CD14-positive monocyte (primary cell): ENCODE measurements at places on chromosomes 12 and 14. TPM values are rescaled to one million over a fixed set of nuclear protein-coding genes. Genes with fewer than 3 reads are reported as not detected.

GRCh38 chr12:51392556-51393237 is 1.5 kb upstream of the GALNT6 start:
- peak; percentile 71 for DNase-seq

- DNase-seq, result no peak
Measured at GRCh38 chr14:65926935-65927700, 514.6 kb downstream of the FUT8 start.

DNA sequence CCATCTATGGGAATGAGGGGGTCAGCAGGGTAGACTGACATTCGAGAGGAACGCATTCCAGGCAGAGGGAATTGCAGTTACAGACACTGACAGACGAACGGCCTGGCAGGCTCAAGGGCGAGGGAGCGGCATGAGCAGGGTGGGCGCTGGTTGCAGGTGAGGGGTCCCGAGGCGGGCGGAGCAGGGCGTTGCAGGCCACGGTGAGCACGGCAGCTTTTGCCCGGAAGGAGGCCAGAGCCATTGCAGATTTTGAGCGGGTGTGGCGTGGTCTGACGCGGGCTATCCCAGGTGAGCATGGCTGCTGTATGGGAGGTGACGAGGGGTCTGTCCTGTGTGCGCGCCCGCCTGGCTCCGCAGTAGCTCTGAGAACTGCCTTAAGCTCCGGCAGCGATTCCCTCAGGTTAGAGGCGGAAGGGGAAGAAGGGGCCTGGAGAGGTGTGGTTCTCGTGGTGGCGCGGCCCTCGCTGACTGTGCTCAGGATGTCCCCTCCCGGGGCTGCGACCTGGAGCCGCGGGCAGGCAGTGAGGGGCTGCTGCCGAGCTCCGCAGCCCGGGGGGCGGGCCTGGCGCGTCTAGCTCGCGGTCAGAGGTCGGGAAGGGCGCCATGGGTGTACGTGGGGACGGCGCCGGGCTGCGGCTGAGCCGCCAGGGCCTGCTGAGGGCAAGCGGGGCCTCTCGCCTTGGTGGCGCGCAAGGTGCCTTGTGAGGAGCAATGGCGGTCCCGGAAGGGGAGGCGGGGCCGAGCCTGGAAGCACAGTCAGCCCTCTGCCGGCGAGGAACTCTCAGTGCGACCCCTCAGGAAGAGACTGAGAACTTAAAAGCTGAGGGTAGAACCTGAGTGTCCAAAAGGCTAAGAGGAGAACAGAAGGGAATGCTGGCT is 177.1 kb downstream of the CACNA1C start:
- DNase-seq, result no peak

- no peak for DNase-seq
Measured at GRCh38 chr14:93308686-93309345, 24.0 kb downstream of the BTBD7 start.

DNA sequence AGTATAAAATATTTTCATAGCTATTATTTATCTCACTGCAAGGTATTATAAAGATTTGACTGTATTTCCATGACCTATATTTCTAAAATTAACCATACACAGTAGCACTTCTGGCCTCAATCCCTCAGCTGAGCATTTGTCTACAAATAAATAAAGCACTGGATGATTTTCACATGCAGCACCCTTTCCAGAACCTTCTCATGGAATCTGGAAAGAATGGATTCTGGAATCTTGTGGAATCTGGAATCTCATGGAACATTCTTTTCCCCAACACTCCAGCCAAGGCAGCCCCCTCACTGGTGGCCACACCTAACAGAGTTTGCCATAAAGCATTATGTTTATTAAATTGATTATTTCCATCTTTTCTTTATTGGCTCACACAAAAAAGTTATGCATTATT is 199.2 kb downstream of the MSRB3 start:
- no peak for DNase-seq

- no peak for DNase-seq
Measured at GRCh38 chr12:106907411-106907810, 48.3 kb upstream of the TMEM263 start.

DNA sequence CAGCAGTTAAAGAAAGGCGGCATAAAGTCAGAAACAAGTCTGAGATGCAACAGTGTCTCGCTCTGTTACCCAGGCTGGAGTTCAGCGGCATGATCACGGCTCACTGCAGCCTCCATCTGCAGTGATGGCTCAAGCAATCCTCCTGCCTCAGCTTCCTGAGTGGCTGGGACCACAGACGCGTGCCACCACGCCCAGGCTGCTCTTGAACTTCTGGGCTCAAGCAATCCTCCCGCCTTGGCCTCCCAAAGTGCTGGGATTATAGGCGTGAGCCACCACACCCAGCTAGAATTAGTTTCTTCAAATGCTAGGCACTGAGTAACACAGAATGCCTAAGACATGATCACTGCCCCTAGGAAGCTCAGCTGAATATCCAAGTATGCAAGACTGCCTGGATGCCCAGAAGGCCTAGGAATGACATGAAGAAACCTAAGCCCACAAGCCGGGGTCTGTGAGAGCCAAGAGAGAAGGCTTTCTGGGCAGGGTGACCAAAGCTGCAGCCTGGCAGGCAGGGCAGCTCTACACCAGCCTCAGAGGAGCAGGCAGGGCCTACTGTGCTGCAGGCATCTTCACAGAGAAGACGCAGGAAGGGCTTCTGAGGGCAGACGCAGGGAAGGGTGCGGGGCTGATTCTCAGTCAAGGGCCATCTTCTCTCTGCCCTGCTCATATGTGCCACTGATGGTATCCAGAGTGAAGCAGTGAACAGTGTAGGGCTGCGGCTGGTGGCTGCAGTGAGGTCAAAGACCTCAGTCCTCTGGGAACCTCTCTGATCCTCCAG is 4.3 kb upstream of the PPP2R5C start:
- DNase-seq, result no peak

- DNase-seq, result no peak
Measured at GRCh38 chr14:22519877-22520685, 68.9 kb downstream of the DAD1 start.

DNA sequence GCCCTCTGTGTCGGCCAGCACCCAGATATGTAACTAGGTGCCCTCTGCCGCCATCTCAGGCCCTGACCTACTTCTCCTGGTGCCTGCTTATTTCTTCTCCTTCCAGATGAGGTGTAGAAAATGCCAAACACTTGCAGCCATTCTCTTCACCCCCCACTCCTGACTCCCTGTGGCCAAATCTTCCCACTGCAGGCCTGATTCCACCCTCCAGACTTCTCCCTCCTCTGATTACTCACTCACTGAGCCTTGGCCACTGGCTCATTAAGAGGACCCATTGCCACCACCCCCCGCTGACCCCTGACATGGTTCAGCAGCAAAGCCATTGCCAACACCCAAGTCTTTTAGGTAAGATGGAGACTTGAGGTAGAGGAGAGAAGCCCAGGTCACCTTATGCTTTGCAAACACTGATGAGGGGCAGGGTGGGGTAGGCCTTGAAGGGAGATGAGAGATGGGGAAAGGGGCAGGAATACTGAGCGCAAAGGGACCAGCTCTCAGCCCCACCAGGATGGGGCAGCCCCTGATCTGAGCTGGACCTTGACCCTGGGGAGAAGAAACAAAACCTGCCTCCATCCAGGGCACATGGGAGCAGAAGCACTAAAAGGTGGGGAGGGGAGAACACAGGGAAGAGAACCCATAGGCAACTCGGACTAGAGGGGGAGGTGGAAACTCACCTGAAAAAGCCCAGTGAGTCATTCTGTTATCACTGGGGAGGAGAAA is 25.1 kb upstream of the ANO2 start:
- no peak for DNase-seq

DNA sequence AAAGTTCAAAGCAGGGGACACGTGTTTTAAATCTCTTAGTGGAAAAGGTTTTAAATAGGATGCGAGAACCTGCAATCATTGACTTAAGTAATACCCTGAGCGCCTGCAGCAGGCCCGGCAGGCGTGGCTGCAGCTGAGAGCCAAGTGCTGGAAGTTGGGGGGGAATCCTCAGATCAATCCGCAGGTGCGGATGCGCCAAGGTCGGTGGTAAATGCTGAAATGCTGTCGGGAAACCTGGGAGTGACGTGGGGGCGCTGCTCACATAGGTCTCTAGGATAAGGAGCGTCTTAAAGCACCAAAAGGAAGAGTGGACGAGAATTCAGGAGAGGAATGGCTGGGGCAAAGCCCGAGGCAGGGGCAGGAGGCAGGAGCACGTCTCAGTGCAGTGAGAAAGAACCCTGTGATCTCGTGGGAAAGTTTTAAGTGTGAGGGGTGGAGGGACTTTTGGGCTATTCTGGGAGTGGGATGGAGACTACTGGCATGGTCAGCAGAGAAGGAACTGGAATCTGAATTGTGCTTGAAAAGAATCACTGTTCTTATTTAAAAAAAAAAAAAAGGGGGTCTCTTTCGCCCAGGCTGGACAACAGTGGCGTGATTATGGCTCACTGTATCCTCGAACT is 883 bp upstream of the CDCA4 start:
- DNase-seq, result no peak

Gene ESPL1
- not detected for polyA plus RNA-seq

Gene ARMH4
- polyA plus RNA-seq, result not detected

Gene HOXC10
- not detected for polyA plus RNA-seq

Gene APOLD1
- polyA plus RNA-seq, result 0.08 TPM
